Thyroid gland (tissue), 4 donors: ENCODE measurements at places on chromosomes 2 and 18. TPM values are rescaled to one million over a fixed set of nuclear protein-coding genes. Genes with fewer than 3 reads are reported as not detected.
A peak's percentile ranks its signal among the peaks of the same experiment; 100 is the strongest.

GRCh38 chr18:79582978-79583377 lies 96.6 kb upstream of the CTDP1 start:
- DNase-seq: peak; percentile 0
- no peaks in the 10 kb centered on the region for H3K36me3 ChIP-seq
- no peaks in the 10 kb centered on the region for H3K27me3 ChIP-seq
- H3K4me3 ChIP-seq: no peak overlapping the region
- no peak overlapping the region for H3K27ac ChIP-seq

- no peaks in the 10 kb centered on the region for H3K36me3 ChIP-seq
- H3K27ac ChIP-seq: no peak overlapping the region
- H3K4me1 ChIP-seq: peaks cover 8% of the 10 kb centered on the region
- H3K27me3 ChIP-seq: no peaks in the 10 kb centered on the region
- DNase-seq: no peak
These were observed 93.4 kb upstream of the ITGA6 start for GRCh38 chr2:172333978-172334330.

DNA sequence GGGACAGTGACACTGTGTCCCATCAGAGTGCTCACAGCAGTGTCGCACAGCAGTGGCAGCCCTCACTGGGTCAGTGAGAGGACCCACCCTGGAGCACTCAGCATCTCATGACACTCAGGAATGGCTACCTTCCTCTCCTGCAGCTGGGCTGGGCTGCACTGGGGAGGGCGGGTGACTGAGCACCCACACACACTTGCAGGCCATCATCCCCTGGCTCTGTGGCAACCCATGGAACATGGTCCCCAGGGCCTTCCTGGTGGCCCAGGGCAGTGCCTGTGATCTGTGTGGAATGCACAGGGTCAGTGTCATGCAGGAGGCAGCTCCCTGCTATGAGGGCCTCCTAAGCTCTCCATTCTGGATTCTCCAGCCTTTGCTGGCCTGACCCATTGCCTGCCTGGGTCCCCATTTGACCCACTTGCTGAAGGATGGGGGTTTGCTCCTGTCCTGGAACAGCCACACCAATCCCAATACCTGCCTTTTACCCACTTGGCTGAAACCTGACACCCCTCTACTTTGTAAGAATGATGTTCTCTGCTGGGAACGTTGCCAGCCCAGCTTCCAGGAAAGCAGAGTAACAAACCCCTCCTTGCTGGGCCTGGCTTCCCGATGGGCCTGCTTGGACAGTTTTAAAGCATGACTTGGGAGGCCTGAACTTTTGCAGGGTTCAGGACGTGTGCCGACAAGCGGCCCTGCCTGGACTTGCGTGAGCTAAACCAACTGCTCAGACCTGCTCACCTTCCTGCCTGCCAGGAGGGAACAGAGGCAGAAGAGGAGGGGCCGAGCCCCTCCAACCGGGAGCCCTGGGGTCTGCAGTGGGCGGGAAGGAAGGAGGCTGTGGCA lies 13.7 kb downstream of the HS6ST1 start:
- H3K27ac ChIP-seq: peak overlapping the region; percentile 83
- H3K4me1 ChIP-seq: peaks cover 32% of the 10 kb centered on the region
- H3K4me3 ChIP-seq: no peak overlapping the region
- no peaks in the 10 kb centered on the region for H3K36me3 ChIP-seq

- DNase-seq: no peak
- no peaks in the 10 kb centered on the region for H3K27me3 ChIP-seq
- no peak overlapping the region for H3K27ac ChIP-seq
- H3K4me3 ChIP-seq: no peak overlapping the region
- peaks cover 5% of the 10 kb centered on the region for H3K4me1 ChIP-seq
These were observed 39.5 kb upstream of the FHL2 start for GRCh38 chr2:105438104-105438929.

DCC gene
- total RNA-seq: not detected

GALNT14 gene
- 1.1 TPM for total RNA-seq

IL36B gene
- not detected for total RNA-seq

DNA sequence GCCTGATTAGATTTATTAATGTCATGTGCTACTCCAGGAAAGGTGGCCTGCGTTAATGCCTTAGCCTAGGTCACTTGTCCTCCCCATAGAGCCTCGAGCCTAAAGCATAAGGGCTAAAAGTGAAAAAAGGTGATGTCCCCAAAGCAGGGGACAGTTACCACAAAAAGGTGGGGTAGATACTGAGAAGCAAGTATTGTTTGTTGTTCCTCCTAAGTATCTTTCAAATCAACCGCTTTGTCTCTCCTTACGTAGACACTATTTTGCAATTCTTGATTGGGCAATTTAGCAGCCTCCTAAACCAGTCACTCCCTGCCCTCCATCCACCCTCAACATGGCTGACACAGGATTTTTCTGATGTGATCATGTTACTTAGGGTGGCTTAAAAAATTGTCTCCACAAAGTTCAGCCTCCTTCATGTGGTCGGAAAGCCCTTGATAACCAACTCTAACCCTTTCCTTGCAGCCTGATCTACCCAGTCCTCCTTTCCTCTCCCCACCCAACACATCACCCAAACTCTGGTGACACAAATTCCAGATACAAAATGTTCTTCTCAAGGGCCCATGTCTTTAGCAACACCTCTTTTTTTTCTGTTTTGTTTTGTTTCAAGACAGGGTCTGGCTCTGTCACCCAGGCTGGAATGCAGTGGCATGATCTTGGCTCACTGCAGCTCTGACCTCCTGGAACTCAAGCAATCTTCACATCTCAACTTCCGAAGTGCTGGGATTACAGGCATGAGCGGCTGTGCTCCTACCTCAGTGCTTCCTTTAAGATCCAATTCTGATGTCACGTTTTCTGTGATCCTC lies 6.9 kb downstream of the INHA start:
- no peak overlapping the region for H3K4me3 ChIP-seq
- H3K27me3 ChIP-seq: no peaks in the 10 kb centered on the region
- peaks cover 52% of the 10 kb centered on the region for H3K4me1 ChIP-seq
- no peaks in the 10 kb centered on the region for H3K36me3 ChIP-seq
- peak; percentile 77 for DNase-seq

- no peaks in the 10 kb centered on the region for H3K36me3 ChIP-seq
- no peaks in the 10 kb centered on the region for H3K27me3 ChIP-seq
- no peak for DNase-seq
- no peak overlapping the region for H3K4me3 ChIP-seq
- no peak overlapping the region for H3K27ac ChIP-seq
- no peaks in the 10 kb centered on the region for H3K4me1 ChIP-seq
These were observed 47.7 kb upstream of the SMAD2 start for GRCh38 chr18:47978141-47978540.

DNA sequence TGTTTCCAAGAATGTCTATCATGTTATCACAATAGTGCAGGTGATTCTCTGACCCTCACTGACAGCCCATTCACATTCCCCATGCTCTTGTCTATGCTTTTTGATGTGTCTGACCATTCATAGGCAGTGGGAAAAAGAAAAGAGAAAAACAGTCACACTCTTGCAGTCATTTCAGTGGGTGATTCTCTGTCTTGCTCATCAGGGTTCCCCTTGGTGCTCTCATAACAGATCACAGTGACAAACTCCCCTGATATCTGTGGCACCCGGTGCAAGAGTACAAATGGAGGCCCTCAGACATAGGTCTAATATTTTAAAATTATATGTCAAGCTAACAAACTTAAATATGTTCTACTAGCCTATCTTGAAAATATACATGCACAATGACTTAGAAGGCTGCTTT lies 72.7 kb upstream of the PPP1CB start:
- H3K36me3 ChIP-seq: no peaks in the 10 kb centered on the region
- H3K27ac ChIP-seq: no peak overlapping the region
- H3K27me3 ChIP-seq: no peaks in the 10 kb centered on the region
- peaks cover 36% of the 10 kb centered on the region for H3K4me1 ChIP-seq
- H3K4me3 ChIP-seq: no peak overlapping the region

GRCh38 chr2:33001823-33002222 lies 55.1 kb downstream of the LTBP1 start:
- no peak for DNase-seq
- H3K27me3 ChIP-seq: no peaks in the 10 kb centered on the region
- H3K36me3 ChIP-seq: no peaks in the 10 kb centered on the region
- no peaks in the 10 kb centered on the region for H3K4me1 ChIP-seq

RGPD8 gene
- total RNA-seq: 50.1 TPM

GPR148 gene
- total RNA-seq: not detected

DNA sequence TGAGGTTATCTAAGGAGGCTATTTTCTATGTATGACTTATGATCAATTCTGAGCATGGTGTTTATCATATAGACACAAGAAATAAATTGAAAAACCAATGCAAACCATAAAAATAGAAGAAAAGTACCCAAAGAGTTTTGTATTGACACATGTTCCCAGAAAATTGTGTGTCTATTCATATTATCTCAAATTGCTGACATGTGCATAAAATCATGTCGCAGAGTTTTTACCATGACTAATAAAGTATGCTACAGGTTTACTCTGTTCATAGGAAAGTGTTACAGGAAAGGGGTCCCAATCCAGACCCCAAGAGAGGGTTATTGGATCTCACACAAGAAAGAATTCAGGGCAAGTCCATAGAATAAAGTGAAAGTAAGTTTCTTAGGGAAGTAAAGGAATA lies 290.7 kb upstream of the NRXN1 start:
- H3K27ac ChIP-seq: no peak overlapping the region
- H3K4me3 ChIP-seq: no peak overlapping the region
- no peaks in the 10 kb centered on the region for H3K27me3 ChIP-seq

ALPI gene
- total RNA-seq: not detected

TEKT4 gene
- total RNA-seq: 0.22 TPM

- H3K27me3 ChIP-seq: no peaks in the 10 kb centered on the region
- DNase-seq: no peak
- H3K27ac ChIP-seq: no peak overlapping the region
- H3K36me3 ChIP-seq: no peaks in the 10 kb centered on the region
- no peak overlapping the region for H3K4me3 ChIP-seq
These were observed 400.3 kb upstream of the PKDCC start for GRCh38 chr2:41647468-41648050.

PROKR1 gene
- total RNA-seq: not detected

DNA sequence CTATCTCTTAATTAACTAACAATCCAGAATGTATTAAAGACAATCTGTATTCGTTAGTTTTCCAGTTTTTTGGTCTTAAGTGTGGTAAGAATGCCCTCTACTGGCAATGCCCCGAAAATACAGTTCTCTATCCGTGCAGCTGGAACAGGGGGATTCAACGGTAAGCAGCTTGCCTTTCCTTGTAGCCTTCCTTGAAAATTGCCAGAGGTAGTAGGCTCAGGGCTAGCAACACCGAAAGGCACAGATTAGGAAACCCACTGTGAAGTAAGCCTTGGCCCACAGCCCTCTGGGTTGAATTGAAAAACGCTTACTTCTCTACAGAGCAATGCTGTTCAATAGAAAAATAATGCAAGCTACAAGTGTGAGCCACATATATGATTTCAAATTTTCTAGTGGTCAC lies 17.1 kb upstream of the VPS4B start:
- no peaks in the 10 kb centered on the region for H3K36me3 ChIP-seq
- peaks cover 8% of the 10 kb centered on the region for H3K4me1 ChIP-seq
- no peak overlapping the region for H3K27ac ChIP-seq
- H3K27me3 ChIP-seq: no peaks in the 10 kb centered on the region
- DNase-seq: peak; percentile 37

- no peaks in the 10 kb centered on the region for H3K36me3 ChIP-seq
- no peak overlapping the region for H3K27ac ChIP-seq
- no peaks in the 10 kb centered on the region for H3K27me3 ChIP-seq
- DNase-seq: no peak
- no peak overlapping the region for H3K4me3 ChIP-seq
These were observed 405.3 kb downstream of the STK39 start for GRCh38 chr2:167842047-167842446.

RAB17 gene
- total RNA-seq: 58.3 TPM

DNA sequence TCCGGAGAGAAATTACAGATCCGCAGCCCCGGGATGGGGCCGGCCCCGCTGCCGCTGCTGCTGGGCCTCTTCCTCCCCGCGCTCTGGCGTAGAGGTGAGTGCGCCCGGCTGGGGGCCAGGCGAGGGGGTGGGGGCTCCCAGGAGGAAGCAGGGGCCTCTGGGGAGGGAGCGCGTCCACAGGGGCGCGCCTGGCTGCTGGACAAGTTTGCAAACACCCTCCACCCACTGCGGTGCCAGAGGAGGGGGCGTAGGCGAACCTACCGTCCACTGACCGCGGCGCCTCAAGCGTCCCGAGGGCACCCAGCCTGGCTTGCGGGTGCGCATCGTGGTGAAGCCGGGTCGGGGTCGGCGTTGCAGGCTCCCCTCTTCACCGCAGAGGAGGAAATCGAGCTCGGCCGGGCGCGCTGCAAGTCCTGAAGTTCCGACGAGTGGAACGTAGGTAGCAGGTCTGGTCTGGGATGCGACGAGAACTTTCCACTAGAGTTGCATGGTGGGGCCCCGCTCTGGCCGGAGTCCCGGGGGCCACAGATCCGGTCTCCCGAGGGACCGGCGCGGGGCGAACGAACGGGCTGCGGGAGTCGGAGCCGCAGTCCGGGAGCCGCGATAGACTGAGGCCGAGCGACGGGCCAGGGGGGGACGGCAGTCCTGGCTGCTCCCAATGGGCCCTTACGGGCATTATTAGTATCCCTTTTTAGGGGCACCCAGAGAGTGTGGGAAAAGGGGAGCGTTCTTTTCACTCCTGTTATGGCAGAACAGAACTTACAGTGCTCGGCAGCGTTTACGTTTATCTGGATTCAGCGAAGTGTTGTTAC lies 502 bp downstream of the MERTK start:
- H3K27me3 ChIP-seq: no peaks in the 10 kb centered on the region
- H3K27ac ChIP-seq: peak overlapping the region; percentile 92
- H3K4me3 ChIP-seq: peak overlapping the region; percentile 89
- peak; percentile 58 for DNase-seq

DNA sequence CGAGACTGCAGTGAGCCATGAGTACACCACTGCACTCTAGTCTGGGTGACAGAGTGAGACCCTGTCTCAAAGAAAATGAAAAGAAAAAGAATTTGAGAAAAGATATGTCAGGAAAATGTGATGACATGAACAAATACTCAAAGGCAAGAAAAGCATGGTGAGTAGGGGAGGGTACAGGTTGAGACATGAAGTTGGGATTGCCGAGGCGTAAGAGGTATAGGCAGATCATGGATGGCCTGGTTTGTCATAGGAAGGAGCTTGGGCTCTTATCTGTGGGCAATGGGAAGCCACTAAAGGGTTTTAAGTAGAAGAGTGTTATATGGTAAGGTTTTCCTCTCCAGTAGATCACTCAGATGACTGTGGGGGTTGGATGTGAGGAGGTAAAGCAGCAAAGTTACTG lies 32.3 kb downstream of the SPAST start:
- no peak overlapping the region for H3K4me3 ChIP-seq
- DNase-seq: no peak
- no peaks in the 10 kb centered on the region for H3K36me3 ChIP-seq
- H3K27ac ChIP-seq: no peak overlapping the region

DNA sequence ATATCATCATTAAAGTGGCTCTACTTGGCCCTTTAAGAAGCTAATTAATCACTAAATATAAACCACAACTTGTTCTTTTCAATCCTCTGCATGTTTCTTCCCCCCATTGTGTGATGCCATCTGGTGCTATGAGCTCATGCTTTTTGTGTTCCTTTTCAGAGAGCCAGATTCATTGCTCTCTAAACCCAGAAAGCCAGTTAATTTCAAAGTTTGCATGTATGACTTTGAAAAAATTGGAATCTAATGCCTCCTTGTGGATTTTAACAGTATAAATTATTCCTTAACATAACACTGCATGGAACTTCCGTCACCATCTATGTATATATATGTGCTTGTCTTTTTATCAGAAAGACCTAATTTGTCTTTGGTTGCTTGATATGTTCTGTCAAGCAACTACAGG lies 31.1 kb downstream of the TMEM178A start:
- no peaks in the 10 kb centered on the region for H3K36me3 ChIP-seq
- H3K27ac ChIP-seq: no peak overlapping the region
- no peak overlapping the region for H3K4me3 ChIP-seq
- H3K4me1 ChIP-seq: peaks cover 12% of the 10 kb centered on the region
- no peaks in the 10 kb centered on the region for H3K27me3 ChIP-seq
- no peak for DNase-seq

TXNL1 gene
- 151 TPM for total RNA-seq
